ENCODE measurements at places on chromosomes 4 and X.

DNA sequence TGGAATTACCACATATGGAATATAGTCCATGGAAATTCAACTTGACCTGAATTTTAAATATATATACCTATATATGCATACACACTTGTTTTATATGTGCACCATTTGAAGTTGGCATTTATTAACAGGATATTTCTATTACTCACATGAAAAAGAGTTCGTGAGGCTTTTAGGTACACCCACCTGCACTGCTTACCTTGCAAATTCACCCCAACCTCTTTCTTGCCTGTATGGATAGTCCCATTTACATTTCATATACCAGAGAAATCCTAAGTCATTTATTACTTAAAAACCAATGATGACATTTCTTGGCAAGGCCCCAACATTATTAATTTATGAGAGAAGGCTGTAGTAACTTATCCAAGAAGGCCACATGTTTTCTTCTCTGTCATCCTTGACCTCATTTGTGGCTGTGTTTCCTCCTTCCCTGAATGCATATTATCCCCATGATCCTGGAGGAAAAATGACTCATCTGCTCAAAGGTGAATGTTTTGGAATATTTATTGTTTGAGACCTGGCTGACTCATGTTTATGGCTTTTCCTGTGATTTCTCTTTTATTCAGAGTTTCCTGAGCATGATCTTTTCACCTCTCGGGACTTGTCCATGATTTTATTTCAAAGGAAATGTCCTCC lies 62.2 kb upstream of the FAM241A start:
- DNase-seq, result no peak

DNA sequence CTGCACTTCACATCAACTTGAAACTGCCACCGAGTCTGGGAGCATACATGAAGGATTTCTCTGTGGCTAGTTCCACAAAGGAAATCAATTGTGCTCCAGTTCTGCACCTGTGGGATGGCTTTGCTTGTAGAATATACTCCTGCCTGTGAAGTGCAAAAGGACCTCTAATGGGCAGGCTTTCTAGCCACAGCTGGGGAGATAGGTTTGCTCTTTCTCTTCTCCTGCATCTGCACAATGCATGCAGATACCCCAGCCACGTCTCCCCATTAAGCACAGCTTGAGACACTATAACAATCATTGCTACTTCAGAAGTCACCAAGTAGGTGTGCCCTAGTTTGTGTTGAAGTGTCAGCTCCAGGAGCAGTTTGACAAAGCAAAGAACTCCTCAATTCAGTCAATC lies 364.6 kb downstream of the ZIC3 start:
- no peak for DNase-seq

- DNase-seq, result no peak
Observed at GRCh38 chr4:185099024-185099682, 43.9 kb upstream of the SLC25A4 start.

- no peak for DNase-seq
Observed at GRCh38 chr4:188400451-188400850, 261.2 kb downstream of the TRIML1 start.

DNA sequence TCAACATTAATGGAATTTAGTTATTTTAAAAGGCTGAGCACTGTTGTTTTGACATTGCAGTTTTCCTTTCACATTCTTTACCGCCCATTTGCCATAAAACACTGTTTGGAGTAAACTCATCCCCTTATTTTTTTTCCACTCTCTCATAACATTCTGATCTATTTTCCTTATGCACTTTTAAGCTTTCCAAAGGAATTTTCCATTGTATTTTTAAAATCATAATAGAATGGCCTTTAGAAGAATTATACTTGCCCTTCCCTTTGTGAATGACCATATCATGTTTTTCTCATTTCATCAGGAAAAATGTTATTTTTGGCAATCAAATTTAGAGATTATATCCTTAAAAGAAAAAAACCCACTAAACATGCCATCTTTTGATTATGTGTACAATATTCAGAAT lies 1074.2 kb downstream of the STIM2 start:
- no peak for DNase-seq

Measured in stimulated activated CD4-positive, alpha-beta T cell treated with anti-CD3 and anti-CD28 coated beads, Interleukin-1b, Interleukin-23, amount 100 ng/mL, for 24 hours (primary cell).